ENCODE measurements at places on chromosomes 6 and 20. TPM values are rescaled to one million over a fixed set of nuclear protein-coding genes. Genes with fewer than 3 reads are reported as not detected.

The ZFP57 gene
- polyA plus RNA-seq: not detected

The TBXT gene
- polyA plus RNA-seq: not detected

The TNFRSF21 gene
- polyA plus RNA-seq: 8.9 TPM

The CLPSL1 gene
- not detected for polyA plus RNA-seq

DNA sequence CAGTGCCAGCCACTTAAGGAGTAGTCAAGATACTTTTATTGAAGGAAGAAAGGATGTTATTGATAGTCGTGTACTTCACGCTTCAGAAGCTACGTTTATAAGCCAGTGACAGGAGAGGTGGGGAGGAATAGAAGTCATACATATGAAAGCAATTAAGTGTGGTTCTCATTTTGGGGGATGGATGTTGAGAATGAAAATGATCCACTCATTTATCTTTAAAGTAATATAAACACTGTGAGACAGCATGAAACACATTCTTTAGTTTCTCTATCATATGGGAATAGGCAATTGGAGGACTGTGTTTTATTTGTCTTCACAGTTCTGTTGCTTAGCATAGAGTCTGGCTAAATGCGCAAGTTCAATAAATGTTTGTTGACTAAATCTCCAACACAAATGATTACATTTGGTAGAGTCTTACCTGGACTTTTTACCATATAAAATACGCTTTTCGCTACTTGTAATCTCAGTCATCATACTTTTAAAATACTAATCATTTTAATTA, 35.2 kb downstream of the AK9 start:
- DNase-seq: no peak

GRCh38 chr6:116338943-116339342, 31.8 kb upstream of the DSE start:
- no peak for DNase-seq

DNA sequence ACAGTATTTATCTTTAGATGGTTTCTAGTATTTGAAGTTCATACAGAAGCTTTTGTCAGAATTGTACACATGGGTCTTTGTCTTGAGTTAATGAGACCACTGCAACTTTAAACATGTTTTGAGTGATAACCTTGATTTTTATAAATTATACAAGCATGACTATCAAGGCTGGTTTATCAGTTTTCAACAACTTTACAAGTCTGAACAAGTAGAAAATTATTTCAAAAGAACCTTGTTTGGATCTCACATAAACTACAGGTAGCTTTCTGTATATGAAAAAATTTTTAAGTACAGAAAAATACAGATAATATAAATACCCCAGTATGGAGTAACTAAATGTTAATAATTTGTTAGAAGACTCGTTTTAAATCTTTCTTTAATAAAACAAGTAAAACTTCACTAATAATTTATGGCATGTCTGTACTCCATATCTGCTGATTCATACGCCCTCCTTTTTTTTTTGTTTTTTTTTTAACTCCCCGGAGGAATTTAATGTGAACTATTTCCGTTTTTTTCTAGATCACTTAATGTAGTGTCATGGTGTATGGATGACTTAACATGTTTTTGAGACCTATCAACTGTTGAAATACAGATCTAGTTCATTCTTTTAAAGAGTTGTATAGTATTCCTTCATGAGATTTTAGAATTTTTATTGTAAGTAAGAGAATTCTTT, 18.3 kb downstream of the VAPB start:
- peak; percentile 39 for DNase-seq

GRCh38 chr6:158164579-158165170, 3.4 kb downstream of the SERAC1 start:
- no peak for DNase-seq

DNA sequence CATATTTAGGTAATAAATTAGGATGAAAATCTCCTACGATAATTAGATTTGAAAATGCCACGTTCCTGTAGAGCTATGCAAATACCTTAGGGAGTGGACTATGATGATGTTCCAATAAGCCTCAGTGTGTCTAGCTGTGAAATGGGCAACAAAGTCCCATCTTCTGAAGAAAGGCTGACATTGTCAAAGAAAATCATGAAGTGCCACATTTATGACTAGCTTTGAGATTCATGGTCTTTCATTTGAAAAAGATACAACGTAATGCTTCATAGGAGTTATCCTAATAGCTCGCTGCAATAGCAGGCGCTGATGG, 23.8 kb upstream of the BCAS1 start:
- DNase-seq: no peak

- DNase-seq: no peak
These were observed 47.7 kb downstream of the SLC2A12 start for GRCh38 chr6:134004714-134005113.

DNA sequence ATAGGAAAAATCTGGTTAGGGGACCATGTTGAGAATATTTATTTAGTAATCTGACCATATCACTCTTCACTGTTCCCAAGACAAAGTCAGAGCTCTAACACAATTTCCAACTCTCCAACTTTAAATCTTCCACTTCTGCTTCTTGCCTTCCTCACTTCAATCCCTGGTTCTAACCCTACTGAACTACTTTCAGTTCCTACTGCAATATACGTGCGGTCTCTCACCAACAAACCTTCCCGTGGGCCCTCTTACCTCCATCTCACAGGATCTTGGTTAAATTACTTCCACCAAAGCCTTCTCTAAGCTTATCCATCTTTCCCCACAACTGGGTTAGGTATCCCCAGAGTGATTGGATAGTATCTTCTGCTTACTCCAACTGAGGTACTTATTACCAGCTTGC, 8.0 kb downstream of the EIF2S2 start:
- DNase-seq: no peak

DNA sequence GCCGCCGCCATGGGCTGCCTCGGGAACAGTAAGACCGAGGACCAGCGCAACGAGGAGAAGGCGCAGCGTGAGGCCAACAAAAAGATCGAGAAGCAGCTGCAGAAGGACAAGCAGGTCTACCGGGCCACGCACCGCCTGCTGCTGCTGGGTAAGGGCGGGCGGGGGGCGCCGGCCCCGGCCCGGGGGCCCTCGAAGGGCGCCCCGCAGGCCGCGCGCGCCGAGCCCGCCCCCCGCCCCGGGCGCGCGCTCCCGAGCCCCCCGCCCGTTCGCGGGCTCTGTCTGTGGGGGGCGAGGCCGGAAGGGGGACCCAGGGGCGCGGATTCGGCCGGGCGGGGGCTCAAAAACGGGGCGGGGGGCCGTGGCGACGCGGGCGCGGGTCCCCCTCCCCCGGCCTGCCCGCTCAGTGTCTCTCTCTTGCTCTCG, 39.2 kb downstream of the GNAS start:
- DNase-seq: peak; percentile 45

DNA sequence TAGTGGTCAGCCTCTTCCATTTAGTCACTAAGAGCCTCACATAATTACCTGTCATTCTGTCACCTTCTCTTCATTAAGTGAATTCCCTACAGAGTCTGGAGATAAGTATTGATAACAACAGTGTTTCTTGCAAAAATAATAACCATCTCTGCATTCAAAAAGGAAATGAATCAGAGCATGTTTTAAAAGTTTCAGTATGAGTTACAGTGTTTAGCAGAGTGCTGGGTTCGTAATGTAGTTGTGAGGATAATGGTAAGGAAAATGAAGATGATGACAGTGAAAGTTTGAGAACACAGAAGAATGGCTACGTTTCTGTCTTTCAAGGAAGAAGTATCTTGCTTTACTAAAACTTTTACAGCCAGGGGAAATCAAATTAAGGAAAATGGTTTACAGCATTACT, 31.3 kb downstream of the GPRC6A start:
- no peak for DNase-seq

All from fibroblast of lung (primary cell).